ENCODE measurements at places on chromosomes 11 and 22.

DNA sequence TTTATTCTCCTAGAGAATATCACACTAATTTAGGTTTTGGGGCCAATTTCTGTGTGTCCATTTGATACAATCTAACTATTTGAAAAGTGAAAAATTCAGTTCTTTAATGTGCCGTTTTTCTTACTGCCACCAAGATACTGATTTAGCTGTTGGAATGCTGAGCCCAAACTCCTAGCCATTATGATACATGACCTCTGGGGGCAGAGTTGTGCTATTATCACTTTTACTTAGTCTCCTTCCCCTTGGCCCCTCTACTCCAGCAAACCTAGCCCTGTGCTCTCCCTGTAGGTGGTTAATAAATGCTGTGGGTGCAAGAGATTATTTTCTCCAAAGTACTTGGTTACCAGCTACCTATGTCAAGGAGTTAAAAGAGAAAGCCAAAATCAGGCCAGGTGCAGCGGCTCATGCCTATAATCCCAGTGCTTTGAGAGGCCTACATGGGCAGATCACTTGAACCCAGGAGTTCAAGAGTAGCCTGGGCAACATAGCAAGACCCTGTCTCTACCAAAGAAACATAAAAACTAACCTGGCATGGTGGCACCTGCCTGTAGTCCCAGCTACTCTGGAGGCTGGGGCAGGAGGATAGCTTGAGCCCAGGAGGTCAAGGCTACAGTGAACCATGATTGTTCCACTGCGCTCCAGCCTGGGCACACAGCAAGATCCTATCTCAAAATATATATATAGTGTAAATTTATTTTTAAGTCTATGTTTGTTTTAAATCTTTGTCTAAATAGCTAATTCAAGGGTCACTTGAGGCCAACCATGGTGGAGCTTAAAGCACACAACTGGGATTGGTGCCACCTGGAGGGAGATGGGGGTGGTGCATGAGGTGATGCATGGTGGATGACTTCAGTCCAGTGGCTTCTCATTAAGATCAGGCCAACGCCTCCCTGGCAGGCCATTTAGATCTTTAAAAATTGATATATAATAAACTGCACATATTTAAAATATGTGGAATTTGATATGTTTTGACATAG, 193.2 kb upstream of the PLET1 start:
- DNase-seq: peak; percentile 33

DNA sequence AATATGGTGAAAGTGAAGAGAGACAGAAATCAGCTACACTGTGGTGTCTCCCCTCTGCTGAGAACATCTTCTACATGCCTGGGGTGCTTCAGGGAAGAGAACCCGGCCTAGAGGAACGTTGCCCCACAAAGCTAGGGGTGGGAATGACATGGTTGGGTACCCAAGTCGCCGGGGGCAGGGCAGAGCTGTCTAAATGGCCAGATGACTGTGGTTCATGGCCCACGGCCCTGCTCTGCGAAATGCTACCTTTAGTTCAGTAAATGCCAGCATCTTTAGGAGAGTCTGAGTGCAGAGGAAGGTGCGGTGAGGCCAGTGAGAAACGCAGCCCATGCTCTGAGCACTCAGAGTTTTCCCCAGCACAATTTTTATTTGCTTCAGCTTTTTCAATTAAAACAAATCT, 12.8 kb downstream of the BRD1 start:
- no peak for DNase-seq

GRCh38 chr22:43396321-43396933, 15.4 kb upstream of the MPPED1 start:
- DNase-seq: no peak

DNA sequence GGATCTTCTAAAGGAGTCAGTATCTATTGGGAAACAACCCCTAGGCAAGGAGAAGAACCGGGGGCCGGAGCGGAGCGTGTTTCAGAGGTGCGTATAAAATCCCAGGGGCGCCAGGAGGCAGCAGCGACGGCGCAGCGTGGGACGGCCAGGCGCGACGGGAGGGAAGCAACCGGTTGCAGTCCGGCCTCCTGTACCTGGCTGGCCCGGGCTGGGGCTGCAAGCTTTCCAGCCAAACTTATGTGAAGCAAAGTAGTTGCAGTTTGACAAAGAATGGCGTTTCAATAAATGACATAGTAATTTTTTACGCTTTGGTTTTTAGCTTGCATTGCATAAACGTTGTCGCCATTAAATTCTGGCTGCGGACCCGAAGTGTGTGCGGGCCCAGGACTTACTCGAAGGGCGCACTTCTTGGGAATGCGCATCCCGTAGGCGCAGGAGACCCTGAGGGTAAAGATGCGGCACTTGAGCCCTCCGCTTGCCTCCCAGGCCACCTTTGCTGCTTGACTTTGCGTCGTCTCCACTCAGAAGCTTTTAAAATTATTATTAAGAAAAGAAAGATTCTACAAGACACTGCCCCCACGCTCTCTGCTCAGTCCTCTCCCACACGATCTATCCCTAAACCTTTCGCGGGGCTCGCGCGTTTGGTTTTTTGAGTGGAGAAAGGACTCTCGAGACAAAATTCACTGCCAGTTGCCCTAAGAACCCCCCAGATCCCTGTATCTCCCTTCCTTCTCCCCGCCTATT, 1.6 kb upstream of the WT1 start:
- peak; percentile 55 for DNase-seq

DNA sequence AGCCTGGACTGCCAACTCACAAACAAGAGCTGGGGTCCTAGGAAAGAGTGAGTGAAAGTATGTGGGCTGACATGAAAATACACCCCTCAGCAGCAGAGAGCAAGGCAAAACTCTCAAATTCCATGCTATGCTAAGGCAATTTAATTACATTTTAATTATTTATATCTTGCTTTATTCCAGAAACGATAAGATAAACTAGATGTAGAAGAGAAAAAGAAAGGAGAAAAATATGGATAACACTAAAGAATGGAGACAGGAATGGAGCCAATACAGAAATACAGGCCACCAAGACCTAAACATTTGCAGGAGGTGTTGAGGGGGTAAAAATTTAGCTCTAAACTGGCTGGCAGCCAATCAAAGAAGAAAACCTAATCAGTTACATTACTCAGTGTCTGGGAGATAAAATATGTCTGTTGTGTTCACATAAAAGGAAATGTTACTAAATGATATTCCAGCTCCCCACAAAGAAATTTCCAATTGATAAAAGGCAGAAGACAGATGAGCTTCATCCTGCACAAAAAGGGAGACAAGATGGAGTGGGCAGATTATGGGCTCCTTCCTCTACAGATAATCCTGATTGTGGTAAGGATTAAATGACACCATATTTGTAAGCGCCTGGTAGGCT, 223.5 kb upstream of the BLID start:
- DNase-seq: no peak

GRCh38 chr22:43566021-43566420, 154.2 kb downstream of the MPPED1 start:
- DNase-seq: no peak

- peak; percentile 42 for DNase-seq
Observed at GRCh38 chr11:134560066-134560465, 148.0 kb upstream of the B3GAT1 start.
